ENCODE measurements at places on chromosomes 13 and 19. TPM values are rescaled to one million over a fixed set of nuclear protein-coding genes. Genes with fewer than 3 reads are reported as not detected.

DNA sequence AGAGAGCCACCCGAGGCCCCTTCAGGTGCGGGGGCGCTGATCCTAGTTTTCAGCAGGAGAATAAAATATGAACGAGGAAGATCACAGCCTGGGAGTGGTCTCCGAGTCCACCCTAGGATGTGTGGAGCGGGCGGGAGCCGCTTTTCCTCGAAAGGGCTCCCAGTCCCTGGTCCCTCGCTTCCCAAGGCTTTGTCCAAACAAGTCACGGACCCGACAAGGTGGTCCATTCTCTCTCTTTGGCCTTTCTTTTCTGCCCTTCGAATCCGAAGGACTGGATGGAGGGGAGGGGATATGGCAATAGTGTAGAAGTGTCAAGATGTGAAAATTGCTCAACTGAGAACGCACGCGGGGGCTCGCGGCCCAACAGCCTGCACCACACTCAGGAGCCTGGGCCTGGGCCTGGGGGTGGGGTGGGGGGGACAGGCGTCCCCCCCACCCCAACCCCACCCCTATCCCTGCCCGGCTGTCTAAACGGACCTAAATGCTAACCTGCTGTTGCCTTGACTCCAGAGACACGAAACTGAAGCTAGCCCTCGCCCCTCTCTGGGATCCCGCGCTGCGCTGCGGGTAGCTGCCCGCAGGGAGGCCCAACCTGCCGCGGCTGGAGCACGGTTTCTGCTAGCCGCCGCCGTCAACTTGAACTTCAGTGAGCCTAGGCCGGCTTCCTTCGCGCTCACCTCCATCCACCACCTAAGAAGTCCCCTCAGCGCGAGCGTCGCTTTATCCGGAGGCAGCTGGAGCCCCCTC, 7.1 kb downstream of the ZIC2 start:
- DNase-seq = no peak
- H3K36me3 ChIP-seq = no peaks in the 10 kb centered on the region
- peaks cover 1% of the 10 kb centered on the region for H3K4me1 ChIP-seq
- peaks cover 3% of the 10 kb centered on the region for H3K27me3 ChIP-seq
- H3K27ac ChIP-seq = no peak overlapping the region

The LILRA6 gene
- 1.8 TPM for total RNA-seq

DNA sequence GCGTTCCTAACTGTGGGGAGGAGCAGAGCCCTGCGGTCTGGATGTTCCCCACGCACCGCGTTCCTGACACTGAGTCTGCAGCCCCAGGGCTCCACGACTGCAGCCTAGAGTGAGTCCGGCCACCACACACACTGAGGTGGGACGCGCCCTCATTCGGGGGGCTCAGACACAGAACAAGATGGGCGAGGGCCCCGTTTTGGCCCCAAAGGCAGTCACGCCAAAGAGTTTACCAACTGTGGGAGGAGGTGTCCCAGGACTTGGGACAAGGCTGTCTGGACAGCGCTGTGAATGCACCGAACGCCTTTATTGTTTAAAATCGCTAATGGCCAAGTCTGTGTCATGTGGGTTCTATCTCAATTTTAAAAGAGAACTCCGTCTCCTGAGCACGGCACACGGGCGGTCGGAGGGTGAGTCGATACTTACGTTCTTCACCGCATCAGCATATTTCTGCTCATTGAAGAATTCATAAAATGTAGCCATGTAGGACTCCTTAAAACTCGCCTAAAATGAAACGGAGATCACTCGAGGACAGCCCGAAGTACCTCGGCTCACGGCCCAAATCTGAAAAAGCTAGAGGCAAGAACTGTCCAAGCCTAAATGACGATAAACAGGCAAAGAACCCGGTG, 35.2 kb upstream of the C13orf46 start:
- no peak overlapping the region for H3K27ac ChIP-seq
- H3K4me1 ChIP-seq = no peaks in the 10 kb centered on the region

- H3K36me3 ChIP-seq = no peaks in the 10 kb centered on the region
- H3K4me1 ChIP-seq = no peaks in the 10 kb centered on the region
- H3K4me3 ChIP-seq = no peak overlapping the region
Measured at GRCh38 chr13:100922599-100922998, 248.0 kb upstream of the TMTC4 start.

DNA sequence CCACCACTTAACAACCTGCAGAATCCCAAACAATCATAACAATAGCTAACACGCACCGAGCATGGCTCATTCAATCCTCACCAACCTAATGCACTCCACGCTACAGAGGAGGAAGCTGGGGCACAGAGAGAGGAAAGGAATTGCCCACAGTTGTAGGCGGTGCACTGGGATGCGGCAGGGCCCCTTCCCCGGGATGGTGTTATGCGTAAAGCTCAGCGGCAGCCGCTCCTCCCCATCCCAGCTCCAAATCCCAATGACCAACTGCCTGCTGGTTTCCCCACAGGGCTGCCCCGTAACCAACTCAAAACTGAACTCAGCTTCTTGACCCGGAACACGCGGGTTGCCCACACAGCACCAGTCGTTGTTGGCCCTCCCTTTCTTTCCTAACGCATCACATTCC, 42.2 kb downstream of the SERP2 start:
- H3K27me3 ChIP-seq = no peaks in the 10 kb centered on the region
- H3K4me3 ChIP-seq = no peak overlapping the region

The LAIR2 gene
- total RNA-seq = not detected

DNA sequence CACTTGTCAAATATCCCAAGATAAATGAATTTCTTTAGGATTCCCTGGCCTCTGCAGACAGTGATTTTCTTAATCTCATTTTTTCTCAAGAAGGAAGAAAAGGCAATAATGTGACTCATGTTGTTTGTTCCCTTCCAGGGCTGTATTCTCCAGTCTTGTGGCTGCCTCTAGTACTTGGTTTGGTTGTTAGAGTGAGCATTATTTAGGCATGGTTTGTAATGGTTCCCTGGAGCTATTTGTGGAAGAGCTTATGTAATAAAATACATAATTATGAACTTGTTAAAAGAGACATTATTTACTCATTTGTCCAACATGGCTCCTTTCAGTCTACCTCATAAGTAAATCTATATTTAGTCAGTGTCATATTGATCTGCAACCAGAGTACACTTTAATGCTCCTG, 270.4 kb downstream of the DCT start:
- H3K36me3 ChIP-seq = no peaks in the 10 kb centered on the region
- H3K4me1 ChIP-seq = no peaks in the 10 kb centered on the region
- H3K27ac ChIP-seq = no peak overlapping the region

The C1QTNF9B gene
- total RNA-seq = not detected

- no peak overlapping the region for H3K27ac ChIP-seq
- no peaks in the 10 kb centered on the region for H3K36me3 ChIP-seq
- H3K27me3 ChIP-seq = no peaks in the 10 kb centered on the region
- no peaks in the 10 kb centered on the region for H3K4me1 ChIP-seq
- H3K4me3 ChIP-seq = no peak overlapping the region
Measured at GRCh38 chr13:56351041-56351440, 789.7 kb upstream of the PRR20A start.

DNA sequence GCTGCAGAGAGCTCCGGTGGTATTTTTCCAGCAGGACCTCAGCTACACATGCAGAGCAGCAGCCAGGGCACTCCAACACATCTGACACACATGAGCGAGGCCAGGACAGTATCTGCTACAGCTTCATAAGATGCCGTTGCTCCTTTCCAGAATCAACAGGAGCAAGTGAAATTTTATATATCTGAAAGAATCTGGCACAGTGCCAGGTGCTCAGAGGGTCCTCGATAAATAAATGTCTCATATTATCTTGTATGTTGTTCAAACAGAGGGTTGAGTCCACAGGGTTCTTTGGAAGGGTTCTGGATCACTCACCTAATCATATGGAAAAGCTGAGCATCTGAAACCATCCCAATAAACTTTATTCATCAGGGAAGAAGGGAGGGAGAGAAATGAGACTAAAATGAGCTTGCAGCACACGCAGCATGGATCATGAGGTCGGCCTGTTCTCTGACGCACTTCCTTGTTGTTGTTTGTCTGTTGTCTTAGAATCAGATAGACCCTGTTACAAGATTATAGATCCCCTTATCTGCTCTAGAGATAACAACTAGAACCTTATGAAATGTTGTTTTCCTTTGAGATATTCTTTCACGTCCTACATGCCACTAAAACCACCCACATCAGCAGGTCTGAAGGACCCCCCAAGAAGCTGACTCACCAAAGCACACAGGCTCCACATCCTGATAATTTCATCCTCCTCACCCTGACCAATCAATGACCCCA, 3.2 kb upstream of the METTL21C start:
- no peak for DNase-seq
- H3K36me3 ChIP-seq = no peaks in the 10 kb centered on the region
- no peaks in the 10 kb centered on the region for H3K27me3 ChIP-seq
- no peak overlapping the region for H3K27ac ChIP-seq
- H3K4me1 ChIP-seq = peaks cover 6% of the 10 kb centered on the region

The BRCA2 gene
- 1.2 TPM for total RNA-seq

- H3K36me3 ChIP-seq = no peaks in the 10 kb centered on the region
- no peaks in the 10 kb centered on the region for H3K27me3 ChIP-seq
- H3K4me3 ChIP-seq = no peak overlapping the region
Measured at GRCh38 chr13:48398450-48399095, 14.3 kb downstream of the LPAR6 start.

DNA sequence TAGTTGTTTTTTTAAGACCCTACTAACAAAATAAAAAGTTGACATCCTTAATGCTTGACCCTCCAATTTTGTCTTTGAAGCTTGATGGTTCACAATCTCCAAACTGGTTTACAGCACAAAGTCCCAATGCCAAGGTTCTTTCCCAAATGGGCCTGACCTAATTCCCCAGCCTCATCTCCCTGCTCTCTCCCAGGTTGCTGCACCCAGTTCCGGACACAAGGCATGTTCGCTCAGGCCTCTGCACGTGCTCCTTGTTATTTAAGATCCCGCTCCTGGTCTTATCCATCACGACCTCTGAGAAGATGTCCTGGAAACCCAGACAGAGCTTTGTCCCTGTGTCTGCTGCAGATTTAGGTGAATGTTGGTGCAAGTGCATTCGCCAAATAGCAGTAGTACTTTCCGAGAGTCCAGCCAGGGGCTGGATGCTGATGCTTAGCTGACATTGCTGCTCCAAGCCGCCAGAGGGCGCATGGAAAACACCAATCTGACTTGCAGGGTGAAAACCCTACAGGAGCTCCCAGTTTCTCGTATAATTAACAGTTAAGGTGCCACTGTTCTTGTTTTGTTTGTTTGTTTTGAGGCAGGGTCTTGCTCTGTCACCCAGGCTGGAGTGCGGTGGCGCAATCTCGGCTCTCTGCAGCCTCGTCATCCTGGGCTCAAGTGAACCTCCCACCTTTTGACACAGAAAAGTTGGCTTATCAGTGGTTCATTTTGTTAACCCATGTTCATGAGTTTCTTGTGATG, 18.5 kb downstream of the LYPD3 start:
- H3K4me3 ChIP-seq = no peak overlapping the region
- H3K27ac ChIP-seq = no peak overlapping the region
- H3K27me3 ChIP-seq = no peaks in the 10 kb centered on the region
- H3K36me3 ChIP-seq = no peaks in the 10 kb centered on the region

DNA sequence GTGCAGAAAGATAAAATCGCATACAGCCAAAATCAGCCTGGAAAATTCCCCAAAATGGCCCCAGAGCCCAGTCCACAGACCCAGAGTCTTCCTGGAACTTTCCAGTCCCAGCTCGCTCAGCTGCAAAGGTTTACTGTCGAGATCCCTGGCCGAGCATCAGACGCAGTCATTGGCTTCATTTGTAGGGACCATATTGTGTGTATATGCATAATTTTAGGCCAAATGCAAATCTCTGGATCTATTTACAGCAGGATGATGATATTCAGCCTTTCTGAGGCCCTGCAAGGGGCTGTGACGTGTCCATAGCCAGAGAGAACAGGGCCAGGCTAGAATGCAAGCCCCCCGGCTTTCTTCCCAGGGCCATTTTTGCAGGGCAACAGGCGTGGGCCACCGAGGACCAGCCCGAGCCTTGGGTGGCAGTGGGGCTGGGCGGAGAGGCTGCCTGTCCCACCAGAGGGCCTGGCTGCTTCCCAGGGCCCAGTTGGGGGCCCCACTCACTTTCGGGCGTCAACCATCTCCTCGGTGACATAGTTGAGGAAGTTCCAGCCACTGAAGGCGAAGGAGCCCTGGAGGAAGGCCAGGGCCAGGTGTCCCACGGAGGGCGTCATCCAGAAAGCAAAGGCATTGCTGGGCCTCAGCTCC, 13.7 kb downstream of the SLC7A10 start:
- H3K27ac ChIP-seq = no peak overlapping the region
- H3K27me3 ChIP-seq = no peaks in the 10 kb centered on the region
- DNase-seq = no peak
- H3K4me1 ChIP-seq = no peaks in the 10 kb centered on the region
- H3K4me3 ChIP-seq = no peak overlapping the region

DNA sequence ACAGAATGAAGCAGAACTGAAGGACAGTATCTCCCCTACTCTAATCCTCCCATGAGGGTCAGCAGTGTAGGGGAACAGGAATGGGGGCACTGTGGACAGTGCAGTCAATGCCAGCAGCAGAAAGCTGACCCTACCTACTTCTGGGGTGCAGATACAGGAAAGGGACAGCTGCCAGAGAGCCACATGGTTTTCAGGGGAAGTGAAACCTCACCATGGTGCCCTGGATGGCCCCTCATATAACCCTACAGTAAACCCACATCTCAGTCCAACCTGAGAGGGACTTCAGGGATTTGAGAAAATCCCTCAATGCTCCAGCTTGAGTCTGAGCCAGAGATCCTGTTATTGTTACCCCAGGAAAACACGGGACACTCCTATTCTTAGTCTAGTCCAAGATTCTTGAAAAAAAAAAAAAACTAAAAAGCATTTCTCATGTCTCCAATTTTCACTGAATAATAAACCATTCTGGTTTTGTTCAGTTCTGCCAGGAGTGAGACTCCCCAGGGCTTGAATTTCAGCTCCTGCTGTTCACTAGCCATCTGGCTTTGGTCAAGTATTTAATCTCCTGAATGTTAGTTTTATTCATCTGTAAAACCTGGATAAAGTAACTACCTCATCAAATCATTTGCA, 511.6 kb upstream of the ARGLU1 start:
- H3K4me1 ChIP-seq = no peaks in the 10 kb centered on the region
- no peak overlapping the region for H3K27ac ChIP-seq
- DNase-seq = no peak

- no peaks in the 10 kb centered on the region for H3K36me3 ChIP-seq
- no peak overlapping the region for H3K27ac ChIP-seq
- no peaks in the 10 kb centered on the region for H3K27me3 ChIP-seq
- no peaks in the 10 kb centered on the region for H3K4me1 ChIP-seq
- H3K4me3 ChIP-seq = no peak overlapping the region
Measured at GRCh38 chr19:9166846-9167245, 11.9 kb upstream of the OR7D2 start.

DNA sequence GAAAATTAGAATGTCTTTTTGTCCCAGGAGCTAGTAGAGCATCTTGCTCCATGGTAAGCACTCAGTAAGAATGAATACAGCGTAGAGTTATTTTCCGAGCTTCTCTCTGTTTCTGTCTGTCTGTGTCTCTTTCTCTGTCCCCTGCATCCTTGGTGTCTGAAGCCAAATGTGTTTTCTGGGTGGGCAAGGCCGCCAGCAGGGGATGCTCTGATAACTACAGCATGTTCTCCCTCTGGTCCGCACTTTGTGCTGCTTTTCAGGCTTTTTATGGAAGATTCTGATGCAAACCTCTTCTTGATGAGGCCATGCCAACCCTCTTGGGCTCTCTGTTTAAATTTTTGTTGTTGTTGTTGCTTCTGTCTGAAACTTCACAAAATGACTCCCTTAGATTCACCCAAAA, 142.8 kb upstream of the UBL3 start:
- no peaks in the 10 kb centered on the region for H3K27me3 ChIP-seq
- no peaks in the 10 kb centered on the region for H3K4me1 ChIP-seq
- no peak overlapping the region for H3K27ac ChIP-seq

Data from ovary (tissue), 10 donors.